ENCODE measurements at places on chromosomes 13 and 19. TPM values are rescaled to one million over a fixed set of nuclear protein-coding genes. Genes with fewer than 3 reads are reported as not detected.

ZNF563 gene
- polyA plus RNA-seq, result 4.2 TPM

DNA sequence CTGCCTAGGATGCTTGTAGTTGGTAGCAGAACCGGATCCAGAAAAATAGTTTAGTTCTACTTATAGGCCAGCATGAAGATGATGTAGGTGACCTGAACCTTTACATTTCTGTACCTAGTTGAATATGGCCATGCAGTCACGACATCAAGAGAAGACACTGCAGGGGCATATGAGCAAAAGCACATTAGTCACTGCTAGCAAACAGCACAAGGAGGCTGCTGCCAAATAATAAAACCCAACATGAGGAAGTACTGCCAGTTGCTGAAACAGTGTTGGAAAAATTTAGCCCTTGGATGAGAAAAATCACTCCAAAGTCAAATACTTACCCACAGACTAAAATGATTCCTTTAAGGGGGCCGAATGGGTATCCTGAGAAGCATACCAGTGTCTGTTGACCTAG, 20.8 kb downstream of the ERICH6B start:
- DNase-seq, result no peak

DNA sequence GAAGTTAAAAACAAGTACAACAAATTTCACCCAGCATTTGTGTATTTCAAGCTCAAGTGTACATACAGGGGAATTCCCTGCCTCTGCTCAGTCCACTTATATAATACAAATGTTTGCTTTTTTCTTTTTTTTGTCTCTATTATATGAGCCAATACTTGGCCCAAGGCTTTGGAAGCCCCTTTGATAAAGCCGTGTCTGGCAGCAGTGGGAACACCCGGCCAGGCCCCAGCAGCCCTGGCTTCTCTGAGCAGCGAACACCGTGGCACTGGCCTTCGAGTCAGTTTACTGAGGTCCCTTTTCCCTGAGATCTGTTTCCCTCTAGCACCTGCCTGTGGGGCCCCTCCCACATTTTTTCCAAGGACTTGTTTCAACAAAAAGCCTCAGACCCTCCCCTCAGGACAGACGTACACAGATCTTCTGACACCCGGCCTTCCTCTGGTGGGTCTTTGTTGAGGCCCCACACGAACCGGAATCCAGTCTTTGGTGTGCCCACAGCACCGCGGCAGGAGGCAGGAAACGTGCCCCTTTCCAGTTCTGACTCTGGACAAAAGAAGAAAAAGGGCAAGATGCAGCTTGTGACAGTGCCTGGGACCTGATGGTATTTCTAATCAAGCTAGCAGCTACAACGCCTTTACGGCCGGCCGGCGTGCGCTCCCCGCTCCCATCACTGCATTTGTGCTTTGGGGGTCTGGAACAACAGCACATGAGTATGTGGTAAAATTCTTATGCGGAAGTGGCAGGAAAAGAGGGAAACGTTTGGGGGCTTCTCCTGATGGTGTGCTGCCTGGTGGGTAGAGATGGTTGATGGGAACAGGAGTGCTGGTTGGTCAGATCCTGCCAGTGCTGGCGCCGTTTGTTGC, 13.8 kb downstream of the SIPA1L3 start:
- no peak for DNase-seq

- no peak for DNase-seq
Measured at GRCh38 chr13:93559718-93560117, 333.1 kb downstream of the GPC6 start.

- DNase-seq, result no peak
Measured at GRCh38 chr13:112790735-112791641, 101.2 kb downstream of the ATP11A start.

DNA sequence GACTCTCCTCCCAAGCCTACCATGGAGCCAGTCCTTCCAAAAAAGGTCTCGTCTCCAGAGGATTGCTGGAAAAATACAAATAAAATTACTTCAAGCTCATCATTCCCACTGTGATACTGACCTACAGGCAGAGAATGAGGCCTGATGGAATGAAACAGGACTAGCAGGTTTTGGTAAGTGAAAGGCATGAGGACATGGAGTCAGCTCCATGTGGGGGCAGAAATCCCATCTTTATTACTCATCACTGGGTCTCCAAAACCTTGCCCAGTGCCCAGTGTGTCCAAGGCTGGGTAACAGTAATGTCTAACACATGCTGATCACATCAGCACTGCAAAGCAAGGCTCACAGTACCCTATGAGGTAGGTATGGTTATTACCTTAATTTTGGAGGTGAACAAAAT, 235.4 kb downstream of the DNAJC15 start:
- no peak for DNase-seq

- DNase-seq, result no peak
Measured at GRCh38 chr19:41076286-41076685, 12.0 kb upstream of the CYP2A13 start.
